ENCODE measurements at places on chromosomes 3 and 15.

DNA sequence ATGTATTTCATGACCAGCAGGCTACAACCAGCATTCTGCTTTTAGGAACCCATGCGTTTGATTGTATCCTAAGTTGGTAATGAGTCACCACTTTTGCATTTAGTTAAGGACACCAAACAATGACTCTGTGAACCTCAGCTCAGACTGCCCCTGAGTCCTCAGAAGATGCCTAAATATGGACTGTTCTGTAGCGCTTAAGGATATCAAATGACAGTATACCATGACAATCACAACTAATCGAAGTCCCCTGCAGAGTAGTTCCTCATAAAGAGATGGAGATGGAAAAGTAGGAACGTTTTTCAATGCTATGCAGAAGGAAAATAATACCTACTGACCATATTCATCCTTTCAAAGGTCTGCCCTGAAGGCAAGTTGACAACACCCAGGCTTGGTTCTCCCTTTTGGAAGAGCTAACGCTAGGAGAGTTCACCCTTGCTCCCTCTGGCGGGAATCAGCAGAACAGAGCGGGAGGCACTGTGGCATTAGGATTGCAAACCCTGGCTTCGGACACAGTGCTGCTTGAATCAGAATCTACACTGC lies 508.6 kb downstream of the FHIT start:
- peak; percentile 17 for DNase-seq

DNA sequence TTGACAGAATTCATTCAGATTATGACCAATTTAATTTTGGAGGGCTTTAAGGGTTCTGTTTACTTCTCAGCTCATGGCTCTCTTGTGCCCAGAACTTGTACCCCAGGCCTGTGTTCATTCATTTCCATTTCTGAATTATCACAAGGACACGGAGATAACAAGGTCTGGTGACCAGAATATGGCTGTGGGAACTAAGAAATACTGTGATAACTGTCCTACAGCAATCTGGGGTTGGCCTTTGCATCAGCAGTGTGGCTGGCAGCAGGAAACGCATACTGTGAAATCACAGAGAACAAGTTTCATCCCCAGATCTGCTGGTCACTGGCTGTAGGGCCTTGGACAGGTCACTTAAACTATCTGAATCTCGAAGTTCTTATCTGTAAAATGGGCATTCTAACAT lies 41.8 kb upstream of the TPM1 start:
- DNase-seq = no peak

DNA sequence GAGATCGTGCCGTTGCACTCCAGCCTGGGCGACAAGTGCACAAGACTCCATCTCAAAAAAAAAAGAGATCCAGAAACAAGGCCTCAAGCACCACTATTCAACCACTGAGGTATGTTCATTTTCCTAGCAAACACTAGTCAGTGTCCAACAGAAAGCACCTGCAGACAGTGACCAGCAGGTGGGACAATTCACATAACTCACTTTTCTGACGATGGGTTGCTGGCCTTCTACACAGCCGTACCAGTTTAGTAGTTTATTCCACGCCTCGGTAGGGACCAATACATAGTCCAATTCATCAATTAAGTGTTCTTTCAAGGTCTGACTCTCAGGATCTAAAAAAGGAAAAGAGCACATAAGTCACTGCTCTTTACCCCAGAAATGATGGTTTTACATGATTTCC lies 12.4 kb downstream of the USP4 start:
- peak; percentile 20 for DNase-seq

DNA sequence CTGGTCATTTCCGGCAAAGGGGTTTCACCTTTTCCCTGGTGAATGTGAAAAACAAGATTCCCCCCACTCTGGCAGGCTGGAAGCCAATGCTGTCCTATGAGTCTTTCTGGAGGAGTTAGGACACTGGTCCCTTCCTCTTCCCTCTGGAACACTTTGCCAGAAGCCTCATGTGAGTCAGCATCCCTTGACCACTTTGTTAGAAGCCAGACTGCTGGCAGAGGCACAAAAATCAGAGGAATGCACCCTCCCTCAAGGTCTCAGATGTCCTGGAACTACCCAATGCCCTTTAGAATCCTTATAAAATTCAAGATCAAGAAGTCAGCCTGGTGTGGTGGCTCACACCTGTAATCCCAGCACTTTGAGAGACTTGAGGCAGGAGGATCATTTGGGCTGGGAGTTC lies 26.6 kb downstream of the ITGB5 start:
- peak; percentile 98 for DNase-seq

DNA sequence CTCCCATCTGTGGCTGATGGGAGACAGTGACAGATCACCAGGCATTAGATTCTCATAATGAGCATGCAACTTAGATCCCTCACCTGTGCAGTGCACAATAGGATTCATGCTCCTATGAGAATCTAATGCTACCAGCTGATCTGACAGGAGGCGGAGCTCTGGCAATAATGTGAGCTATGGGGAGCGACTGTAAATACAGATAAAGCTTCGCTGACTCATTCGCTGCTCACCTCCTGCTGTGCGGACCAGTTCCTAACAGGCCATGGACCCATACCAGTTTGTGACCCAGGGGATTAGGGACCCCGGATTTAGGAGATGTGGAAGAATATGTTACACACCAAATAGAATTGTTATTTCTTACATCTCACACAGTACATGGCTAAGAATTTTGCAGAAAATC lies 6.7 kb downstream of the ARGFX start:
- DNase-seq = peak; percentile 23

DNA sequence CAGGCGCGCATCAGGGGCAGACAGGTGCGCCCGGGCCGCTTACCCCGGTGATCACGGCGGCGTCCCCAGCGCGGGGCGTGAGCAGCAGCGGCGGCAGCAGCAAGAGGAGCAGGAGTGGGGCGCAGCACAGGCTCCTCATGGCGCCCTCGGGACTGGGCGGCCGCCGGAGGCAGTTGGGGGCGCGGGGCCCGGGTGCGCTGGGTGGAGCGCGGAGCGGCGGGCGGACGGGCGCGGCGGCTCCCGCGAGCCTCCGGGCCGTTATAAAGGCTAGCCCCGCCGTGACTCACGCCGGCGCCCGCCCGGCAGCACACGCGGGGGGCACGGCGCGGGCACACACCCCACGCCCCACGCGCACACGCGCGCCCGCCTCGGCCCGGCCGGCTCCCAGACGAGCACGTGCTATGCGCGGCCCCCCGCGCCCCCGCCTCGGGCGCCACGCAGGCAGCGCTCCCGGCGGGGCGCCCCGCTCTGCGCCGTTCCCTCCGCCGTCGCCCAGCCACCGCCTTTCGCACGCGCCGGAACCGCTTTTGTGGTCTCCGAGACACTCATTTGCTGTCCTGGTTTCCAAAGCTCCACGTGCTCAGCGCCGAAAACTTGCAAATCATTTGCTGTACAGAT lies at the start of gene PROK2:
Gene PROK2 (minus strand): TSS at position 235 of the 618 bp plus-strand sequence. CDS start 96 bp downstream, at position 139.
- DNase-seq = no peak

GRCh38 chr3:146817704-146818103 lies 212.6 kb upstream of the PLSCR5 start:
- peak; percentile 45 for DNase-seq

- DNase-seq = peak; percentile 31
Observed at GRCh38 chr15:43748376-43748775, 2.1 kb downstream of the PDIA3 start.

- DNase-seq = no peak
Observed at GRCh38 chr15:68209735-68210408, 4.7 kb upstream of the CALML4 start.

DNA sequence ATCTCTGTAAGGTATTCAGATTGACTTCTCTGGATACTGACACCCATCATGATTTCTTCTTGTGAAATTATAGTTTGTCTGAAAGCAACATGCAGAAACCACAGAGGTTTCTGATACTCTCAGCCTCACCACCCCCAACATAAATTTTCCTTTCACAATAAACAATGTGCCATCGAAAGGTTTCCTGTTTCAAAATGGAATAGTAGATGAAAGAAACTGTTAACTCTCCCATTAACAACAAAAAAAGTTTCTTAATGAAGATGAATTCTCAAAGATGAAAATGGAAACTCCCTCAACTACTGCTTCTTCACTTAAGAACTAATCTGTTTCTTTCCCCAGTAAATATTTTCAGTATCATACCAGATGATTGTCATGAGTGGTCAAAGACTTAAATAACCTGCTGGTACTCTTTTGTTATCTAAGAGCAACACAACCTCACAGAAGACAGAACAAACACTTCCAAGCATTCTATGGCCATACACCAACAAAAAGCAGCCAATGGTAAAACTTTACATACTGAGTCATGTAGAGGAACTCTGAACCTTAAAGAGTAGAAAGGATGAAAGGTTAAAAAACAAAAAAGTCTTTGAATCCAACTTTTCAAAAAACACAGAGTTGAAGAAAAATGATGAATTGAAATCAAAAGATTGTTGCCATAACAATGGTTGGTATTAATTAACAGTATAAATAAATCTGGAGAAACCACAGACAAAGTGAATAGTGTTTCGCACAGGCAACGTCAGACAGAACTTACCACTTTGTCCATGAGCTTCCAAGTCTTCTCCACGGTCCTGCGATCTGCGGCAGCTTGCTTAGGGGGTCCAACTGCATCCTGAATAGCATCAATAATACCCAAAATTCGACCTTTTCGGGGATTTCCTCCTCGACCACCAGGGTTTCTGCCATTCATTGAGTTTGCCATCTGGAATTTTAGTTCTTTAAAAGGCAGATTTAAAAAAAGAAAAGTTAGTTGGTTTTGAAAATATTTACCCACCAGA lies 1.9 kb downstream of the CBLB start:
- peak; percentile 69 for DNase-seq

- DNase-seq = no peak
Observed at GRCh38 chr15:97140216-97140615, 809.7 kb downstream of the NR2F2 start.

DNA sequence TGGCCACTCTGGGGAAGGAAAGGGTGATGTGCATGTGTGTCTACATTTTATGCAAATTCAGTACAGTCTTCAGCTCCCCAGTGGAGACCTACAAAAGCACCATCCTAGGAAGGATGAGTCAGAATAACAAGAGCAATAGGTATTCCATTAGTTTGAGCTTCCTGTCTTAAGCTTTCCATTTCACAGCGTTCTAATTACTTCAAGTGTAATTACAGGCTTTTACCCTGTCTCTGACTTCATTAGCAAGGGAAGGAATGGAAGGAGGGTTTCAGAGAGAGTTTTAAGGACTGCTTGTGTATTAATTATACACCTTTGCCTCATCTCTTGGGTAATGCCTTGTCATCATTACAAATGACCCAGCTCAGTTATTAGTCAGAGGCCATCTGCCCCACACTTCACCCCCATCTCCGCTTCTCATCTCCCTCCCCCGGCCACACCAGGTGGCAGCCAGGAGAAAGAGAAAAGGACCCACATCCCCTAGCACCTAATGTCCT lies 202.8 kb upstream of the MRPL3 start:
- no peak for DNase-seq

GRCh38 chr3:20068512-20069177 lies 28.4 kb downstream of the KAT2B start:
- no peak for DNase-seq
